ENCODE measurements at places on chromosomes 6 and 20.

DNA sequence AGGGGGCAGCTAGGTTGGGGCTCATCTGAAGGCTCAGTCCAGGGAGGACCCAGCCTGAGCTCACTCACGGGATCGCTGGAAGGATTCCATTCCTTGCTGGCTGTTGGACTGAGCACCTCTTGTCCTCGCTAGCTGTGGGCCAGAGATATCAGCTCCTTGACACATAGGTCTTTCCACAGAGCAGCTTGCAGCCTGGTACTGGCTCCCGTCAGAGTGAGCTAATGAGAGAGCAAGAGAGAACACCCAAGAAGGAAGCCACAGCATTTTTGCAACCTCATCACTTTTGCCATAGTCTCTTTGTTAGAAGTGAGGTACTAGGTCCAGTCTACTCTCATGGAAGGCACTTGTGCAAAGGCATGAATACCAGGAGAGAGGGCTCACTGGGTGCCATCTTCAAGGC, 179.9 kb downstream of the CDC5L start:
- no peak for DNase-seq

- no peak for DNase-seq
Observed at GRCh38 chr6:48596830-48597229, 485.8 kb upstream of the PTCHD4 start.

DNA sequence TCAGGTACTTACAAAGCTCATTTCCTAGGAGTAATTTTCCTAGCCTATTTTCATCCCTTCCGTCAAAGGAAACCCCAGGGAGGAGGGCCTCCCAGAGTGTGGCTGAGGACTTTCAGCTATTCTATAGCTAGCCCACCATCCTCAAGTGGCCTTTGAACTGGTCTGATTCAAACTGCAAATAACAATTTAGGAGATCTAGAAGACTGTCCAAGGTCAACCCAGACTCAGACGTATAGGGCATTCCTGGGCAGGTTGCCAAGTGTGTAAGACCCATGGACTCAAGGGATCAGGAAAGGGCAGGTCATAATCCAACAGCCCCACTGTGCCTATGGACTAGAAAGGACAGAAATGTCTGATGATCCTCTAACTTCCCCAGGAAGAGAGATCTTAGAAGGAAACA, 2.1 kb upstream of the RRAGD start:
- no peak for DNase-seq

DNA sequence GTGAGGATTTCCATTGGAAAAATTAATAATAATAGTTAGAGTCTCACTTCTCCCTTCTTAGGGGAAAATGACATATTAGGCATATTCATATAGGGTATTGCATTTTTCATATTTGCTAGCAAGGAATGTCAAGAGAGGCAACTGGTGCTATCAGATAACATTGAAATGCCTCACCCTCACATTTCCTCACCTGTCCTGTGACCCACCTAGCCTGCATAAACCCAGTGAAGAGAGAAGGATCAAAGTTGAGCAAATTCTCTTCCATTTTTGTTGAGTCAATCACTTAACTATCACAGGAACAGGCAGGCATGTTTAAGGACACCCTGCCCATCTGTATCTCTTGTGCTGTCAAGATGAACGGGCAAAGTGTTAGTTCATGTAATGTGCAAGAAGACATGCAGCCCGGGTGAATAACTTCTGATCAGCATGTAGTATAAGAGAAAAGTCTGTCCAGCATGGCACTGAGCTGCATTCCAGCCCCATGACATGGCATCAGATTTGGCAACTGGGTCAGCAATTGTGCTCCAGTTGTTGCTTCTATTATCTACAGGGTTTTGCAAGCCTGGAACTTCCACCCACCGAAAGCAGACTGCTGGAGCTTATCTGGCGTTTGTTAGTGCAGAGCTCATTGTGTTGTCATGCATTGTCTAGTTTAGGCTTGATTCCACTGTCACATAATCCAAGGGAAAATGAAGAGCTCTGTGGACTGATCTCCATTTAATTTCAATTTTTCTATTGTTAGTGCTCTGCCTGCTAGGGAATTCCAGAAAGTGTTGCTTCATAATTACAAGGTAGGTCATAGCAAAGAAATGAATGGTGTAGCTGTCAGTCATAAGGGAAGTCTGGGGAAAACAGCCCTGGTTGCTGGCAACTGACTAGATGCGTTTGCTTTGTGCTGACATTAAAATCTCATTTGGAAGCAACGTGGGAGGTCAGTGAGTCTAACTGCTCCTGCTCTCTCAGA, 138.4 kb upstream of the TNFAIP3 start:
- no peak for DNase-seq

DNA sequence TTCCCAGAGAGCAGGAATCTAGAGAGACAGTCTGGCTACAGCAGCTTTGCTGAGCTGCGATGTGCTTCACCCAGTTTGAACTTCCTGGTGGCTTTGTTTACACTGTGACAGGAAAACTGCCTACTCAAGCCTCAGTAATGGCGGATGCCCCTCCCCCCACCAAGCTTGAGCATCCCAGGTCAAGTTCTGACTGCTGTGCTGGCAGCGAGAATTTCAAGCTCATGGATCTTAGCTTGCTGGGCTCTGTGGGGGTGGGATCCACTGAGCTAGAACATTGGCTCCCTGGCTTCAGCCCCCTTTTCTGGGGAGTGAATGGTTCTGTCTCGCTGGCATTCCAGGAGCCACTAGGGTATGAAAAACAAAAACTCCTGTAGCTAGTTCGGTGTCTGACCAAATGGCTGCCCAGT, 91.0 kb upstream of the ESR1 start:
- no peak for DNase-seq

DNA sequence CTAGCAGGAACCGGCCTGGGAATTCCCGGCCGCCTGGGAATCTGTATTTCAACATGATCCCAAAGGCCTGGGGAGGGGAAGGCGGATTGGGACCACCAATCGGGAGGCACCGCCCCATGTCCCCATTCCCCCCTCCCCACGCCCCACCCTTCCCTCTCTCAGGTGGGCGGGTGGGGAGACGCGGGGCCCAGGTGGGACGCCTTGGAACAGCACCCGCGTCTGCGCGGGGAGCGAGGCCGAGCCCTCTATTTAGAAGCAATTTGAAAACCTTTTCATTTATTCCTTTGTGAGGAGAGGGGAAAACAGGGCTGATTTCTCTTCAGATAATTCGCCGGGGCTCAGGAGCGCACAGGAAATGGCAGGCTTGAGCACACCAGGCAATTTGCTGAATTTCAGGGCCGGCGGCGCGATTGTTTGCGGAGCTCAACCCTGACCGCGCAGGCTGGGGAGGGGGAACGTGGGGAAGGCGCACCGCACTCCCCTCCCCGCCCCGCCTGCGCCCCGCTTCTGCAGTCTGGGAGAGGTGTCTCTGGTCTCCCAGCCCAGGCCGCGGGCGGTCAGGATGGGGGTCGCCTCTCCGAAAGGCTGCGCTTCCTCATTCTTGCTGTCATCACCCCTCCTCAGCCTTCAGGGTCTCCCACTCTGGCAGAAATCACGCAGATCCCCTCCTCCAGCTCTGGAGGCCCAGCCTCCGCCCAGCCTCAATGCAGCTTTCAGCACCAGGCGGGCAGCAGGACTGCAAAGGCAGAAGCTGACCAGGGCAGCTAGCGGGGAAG, 170.0 kb downstream of the GRM4 start:
- no peak for DNase-seq

DNA sequence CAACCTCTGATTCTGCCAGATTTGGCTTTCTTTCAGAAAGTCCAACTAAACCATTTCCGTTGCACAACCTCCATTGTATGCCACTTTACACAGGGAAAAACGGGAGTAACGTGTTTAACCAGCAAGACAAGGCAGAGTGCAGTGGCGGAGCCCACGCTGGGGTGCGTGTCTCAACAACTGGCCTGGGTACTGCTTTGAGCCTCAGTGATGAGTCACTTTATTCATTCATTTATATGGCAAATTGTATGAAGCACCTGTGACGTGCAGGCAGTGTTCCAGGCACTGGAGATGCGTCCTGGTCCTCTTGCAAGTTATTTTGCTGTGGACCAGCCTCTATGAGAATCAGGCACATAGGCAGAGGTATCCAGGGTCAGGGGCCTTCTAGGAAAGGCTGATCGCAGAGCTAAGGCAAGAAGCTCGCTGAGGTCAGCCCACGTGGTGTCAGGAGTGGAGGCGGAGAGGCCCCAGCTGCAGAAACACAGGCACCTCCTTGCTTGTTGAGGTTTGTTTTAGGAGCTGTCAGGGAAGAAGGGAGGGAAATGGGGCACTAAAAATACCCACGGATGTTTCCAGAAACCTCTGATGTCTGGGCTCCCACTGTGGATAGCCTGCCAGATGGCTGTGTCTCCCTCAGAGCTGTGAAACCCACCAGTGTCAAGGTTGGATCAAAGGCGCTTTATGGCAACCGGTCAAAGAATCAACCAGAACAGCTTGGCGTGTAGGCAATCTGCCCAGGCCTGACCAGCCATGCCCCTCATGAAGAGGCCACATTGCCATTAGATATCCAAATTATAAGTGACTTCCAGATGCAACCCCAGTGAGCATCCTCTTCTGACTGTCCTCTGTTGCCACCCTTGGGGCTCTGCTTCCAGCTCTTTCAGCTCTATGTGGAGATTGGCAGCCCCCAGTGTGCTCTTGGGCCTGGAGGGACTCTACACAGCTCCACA, 157.2 kb downstream of the CD83 start:
- no peak for DNase-seq

DNA sequence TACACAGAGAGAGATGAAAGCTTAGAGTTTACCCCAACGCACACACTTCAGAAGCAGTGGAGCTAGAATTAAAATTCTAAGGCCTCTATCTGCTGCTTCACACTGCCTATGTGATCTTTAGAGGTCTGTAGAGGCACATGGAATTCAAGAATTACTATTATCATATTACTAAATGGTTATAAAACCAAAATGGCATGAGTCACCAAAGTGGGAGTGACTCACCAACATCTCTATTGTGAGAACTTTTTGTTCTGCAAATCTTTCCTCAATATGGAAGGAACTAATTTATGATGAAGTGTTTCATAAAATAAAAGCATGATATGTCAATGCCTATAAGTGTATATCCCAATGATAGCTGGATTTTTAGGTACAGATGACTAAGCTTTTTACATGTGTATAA, 28.5 kb upstream of the TMEM244 start:
- no peak for DNase-seq

DNA sequence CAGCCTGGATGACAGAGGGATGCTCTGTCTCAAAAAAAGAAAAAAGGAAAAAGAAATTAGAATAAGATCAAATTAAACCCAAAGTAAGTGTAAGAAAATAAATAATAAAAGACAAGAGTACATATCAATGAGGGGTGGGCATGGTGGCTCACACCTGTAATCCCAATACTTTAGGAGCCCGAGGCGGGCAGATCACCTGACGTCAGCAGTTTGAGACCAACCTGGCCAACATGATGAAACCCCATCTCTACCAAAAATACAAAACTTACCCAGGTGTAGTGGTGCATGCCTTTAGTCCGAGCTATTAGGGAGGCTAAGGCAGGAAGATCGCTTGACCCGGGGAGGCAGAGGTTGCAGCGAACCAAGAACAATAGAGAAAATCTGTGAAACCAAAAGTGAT, 14.9 kb upstream of the STAU1 start:
- no peak for DNase-seq

GRCh38 chr6:165096868-165097267, 212.5 kb downstream of the C6orf118 start:
- DNase-seq, result no peak

DNA sequence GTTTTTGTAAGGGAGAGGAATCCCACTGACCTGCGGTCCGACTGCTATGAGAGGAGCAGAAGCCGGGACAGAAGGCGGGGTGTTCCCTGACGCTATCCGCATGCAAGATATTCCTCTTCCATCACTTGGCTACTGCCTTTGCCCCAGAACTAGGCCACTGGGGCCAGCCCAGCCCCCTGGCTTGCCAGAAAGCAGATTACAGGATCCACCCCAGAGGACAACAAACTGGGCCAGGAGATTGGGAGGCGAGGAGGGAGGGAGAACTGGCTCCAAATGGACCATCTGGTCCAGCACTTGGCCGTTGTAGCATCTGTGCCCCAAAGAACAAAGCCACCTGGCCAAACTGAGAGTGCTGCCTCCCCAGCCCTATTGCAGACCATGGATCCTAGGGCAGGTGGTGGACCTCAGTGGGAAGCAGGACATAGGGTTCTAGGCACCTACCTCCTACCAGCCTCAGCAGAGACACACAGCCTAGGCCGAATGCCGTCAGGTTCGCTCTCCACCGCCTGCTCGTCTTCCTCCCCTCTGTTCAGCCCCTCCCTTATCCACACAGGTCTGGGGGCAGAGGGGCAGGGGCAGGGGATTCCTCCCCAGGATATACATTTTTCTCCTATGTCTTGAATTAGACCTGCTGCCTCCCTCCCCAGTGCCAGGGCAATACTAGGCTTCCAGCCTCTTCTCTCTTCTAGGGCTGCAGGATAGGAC, 4.0 kb downstream of the MDGA1 start:
- no peak for DNase-seq

DNA sequence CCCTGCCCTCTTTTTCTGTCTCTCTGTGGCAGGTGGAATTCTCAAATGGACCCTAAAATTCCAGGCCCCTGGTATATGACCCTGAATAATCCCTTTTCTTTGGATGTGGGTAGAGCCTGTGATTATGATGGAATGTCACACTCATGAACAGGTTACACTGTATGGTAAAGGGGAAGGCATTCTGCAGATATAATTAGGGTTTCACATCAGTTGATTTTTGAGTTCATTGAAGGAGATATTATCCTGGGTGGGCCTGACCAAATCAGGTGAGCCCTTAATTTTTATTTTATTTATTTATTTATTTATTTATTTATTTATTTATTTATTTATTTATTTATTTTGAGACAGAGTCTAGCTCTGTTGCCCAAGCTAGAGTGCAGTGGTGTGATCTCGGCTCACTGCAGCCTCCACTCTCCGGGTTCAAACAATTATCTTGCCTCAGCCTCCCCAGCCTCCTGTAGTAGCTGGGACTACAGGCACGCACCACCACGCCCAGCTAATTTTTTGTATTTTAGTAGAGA, 13.7 kb upstream of the STMND1 start:
- DNase-seq, result no peak

- DNase-seq, result peak; percentile 54
Observed at GRCh38 chr6:170553534-170554012, 466 bp upstream of the PSMB1 start.

GRCh38 chr6:1029141-1029540, 282.8 kb upstream of the FOXQ1 start:
- no peak for DNase-seq

GRCh38 chr6:125508793-125509192, 207.0 kb upstream of the HDDC2 start:
- no peak for DNase-seq
